ENCODE measurements at places on chromosomes 3 and 15.

DNA sequence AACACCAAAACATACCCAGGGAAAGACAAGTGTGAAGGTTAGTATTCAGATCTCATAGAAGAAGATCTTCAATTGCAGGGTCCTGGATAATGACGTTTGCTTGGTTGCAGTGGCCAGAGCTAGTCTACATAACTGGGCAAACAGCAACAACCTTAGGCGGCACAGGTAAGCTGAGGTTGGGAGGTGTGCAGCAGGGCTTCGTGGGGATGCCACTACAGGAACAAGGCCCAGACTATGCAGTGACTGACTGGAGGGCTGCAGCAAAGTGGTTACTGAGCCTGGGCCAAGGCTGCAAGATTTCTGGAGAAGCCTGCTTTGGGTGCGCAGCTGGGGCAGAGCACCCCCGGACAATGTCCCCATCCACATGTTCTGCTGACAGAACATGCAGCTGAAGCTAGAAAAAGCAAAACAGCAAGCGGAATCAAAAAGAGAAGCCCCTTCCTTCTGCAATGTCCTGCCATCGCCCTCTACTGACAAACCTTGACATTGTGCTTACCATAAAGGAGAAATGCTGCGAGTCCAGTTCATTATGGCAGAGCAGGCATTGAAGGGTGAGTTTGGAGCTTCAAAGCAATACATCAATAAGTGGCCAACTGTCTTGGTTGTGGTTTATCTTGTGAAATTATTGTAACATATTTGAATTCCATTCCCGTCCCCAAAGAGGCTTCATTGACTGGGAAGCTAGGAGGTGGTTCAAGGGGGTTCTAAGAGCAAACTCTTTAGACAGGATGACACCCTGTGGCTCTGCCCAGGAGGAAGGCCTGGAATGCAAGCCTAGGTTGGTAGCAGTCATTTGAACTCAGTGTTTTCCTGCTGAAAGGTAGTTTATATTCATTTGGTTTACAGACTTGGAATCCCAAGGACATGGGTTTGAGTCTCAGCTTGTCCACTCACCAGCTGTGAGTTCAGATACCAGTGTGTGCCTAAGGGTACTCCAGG is 217.0 kb downstream of the PDCD6IP start:
- no peak for DNase-seq

DNA sequence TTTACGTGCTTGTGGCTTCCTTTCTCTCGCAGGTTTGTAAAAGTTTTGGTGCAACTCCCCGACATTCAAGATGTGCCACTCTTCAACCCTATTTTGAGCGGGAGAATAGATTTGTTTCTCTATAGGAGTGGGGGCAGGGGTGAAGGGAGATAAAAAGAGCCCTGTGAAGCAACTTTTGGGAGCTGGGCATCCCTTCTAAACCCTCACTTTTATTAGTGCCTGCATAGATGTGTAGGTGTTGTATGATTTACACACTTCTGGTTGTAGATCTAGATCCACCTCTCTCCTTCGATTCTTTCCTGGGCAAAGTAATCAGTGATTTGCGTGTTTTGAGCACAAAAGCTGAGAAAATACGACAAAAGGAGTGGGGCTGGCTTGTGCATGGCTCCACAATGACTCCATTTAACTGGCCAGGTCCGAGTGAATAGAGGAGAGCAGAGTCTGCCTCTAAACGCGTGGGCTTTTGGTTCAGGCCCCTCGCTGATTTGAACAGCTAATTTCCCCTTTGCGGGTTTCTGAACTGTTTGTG is 17.7 kb downstream of the SOX2 start:
- no peak for DNase-seq

- no peak for DNase-seq
Measured at GRCh38 chr3:169556349-169556870, 107.1 kb downstream of the MECOM start.

GRCh38 chr15:78730955-78731354 is 80.3 kb downstream of the ADAMTS7 start:
- no peak for DNase-seq

- no peak for DNase-seq
Measured at GRCh38 chr3:34998902-34999301, 640.4 kb upstream of the ARPP21 start.

GRCh38 chr3:109899925-109900324 is 562.6 kb upstream of the DPPA4 start:
- no peak for DNase-seq

- DNase-seq = no peak
Measured at GRCh38 chr3:47867451-47868044, 64.6 kb downstream of the DHX30 start.

GRCh38 chr3:159879598-159879997 is 109.0 kb upstream of the IL12A start:
- no peak for DNase-seq

DNA sequence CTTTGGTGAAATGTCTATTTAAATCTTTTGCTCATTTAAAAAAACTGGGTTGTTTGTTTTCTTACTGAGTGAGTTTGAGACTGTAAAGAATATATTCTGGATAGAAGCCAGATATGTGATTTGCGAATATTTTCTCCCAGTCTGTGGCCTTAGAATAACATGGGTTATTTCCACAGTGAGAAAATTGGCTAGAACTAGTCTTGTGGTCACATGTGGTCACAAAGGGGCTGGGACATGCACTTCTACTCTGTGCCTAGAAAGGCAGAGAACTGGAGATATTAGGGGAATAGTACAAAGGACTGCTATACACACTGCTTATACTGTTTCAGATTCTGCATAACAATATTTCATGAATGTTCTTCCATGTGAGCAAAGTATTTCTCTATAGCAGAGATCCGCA is 79.9 kb upstream of the RGMA start:
- DNase-seq = no peak

GRCh38 chr15:69128667-69129311 is 31.6 kb upstream of the GLCE start:
- no peak for DNase-seq
